CD4-positive, alpha-beta T cell (primary cell): ENCODE measurements at places on chromosomes 5 and 9.
A peak's percentile ranks its signal among the peaks of the same experiment; 100 is the strongest.

GRCh38 chr9:127970401-127971313, 10.1 kb downstream of the EEIG1 start:
- DNase-seq, result peak; percentile 85

DNA sequence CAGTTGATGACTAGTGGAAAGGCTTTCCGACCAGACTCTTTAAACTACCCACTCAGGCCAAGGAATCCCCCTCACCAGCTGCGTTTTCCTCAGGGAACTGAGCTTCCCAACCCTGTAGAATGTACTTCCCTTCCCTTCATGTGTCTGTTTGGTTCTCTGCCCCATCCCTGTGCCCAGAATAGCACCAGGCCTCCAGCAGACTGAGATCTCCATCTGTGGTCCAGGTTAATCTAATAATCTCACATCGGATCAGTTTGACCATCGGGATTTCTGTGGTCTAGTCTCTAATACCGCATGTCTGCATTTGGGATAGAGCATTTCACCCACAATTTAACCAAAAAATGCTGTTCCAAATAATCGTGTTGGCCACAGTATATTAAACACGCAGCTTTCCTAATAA, 237.2 kb downstream of the ROR2 start:
- no peak for DNase-seq

DNA sequence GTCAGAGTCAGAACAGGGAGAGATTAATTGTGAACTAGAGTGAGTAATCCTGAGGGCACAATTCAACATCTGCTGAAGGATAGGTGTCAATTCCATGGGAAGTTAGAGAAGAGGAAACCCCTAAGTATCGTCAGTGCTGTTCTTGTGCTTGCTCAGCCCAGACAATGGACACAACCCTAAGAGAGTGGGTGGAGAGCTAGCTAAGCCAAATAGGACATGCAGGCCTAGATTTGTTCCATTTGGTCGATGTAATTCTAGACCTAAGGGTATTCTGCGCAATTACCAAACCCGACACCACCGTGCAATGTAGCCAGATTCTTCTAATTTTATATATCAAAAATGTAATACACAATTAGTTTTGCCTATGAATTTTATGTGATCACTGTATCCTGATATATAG, 431.6 kb downstream of the SH3GL2 start:
- no peak for DNase-seq

- no peak for DNase-seq
These were observed 592.0 kb upstream of the WWC1 start for GRCh38 chr5:167699432-167699831.

DNA sequence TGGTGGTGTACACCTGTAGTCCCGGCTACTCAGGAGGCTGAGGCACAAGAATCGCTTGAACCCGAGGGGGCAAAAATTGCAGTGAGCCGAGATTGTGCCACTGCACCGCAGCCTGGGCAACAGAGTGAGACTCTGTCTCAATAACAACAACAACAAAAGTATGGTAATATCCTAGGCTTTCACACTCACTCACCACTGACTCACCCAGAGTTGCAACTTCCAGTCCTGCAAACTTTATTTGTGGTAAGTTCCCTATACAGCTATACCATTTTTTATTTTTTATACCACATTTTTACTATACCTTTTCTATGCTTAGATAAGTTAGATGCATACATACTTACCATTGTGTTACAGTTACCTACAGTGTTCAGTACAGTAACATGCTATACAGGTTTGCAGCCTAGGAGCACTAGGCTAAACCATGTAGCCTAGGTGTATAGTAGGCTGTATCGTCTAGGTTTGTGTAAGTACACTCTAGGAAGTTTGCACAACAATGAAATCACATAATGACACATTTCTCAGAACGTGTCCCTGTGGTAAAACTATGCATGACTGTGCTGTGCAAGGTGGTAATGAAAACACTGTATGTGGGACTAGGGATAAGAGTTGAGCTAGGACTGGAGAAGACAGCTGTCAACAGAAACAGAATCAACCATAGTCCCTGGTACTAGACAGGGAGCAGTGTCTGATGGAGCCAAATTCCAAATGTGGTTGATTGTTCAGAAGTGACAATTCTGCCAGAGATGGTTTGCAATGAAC, 109.5 kb upstream of the RAD23B start:
- no peak for DNase-seq

DNA sequence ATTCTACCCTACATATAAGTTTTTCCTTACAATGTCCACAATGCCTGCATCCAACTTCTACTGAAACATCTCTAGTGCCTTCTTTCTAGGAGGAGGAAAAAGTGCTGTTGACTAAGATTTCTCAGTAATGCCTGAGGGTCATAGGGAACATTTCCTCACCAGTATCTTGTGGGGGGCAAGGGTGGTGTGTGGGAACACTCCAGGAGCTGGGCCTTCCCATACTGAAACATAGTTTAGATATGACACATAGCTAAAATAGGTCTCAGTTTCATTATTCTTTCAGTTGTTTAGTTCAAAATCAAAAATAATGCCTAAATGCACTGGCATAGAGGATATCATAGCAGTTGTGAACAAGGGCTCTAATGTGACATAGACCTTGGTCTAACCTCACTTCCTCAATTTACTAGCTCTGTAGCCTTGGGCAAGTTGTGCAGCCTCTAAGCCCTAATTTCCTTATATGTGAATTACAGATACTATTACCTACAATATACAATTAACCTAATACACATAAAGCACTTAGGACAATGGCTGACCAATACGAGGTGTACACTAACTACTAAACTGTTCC, 66.1 kb downstream of the HAPLN1 start:
- no peak for DNase-seq

DNA sequence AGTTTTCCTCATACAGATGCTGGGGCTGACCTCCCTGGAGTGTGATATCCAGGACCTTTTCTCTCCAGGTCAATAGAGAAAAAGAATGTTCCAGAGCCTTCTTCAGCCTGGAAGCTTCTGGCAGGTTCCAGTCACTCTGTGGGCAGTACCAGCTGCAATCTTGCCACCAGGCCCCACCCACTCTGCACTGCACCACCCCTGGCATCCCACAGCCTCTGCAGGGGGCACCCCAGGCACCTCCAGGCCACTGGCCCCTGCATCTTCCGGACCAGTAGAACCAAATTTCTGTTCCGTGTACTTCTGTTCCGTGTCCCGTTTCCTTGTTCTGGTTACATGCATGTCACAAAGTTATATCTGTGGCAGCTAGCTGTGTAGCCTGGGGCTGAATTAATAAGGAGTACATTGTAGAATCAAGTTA, 83.3 kb upstream of the ZBTB43 start:
- no peak for DNase-seq
